MCF 10A (cell line): ENCODE measurements at places on chromosomes 12 and 14. TPM values are rescaled to one million over a fixed set of nuclear protein-coding genes. Genes with fewer than 3 reads are reported as not detected.

DNA sequence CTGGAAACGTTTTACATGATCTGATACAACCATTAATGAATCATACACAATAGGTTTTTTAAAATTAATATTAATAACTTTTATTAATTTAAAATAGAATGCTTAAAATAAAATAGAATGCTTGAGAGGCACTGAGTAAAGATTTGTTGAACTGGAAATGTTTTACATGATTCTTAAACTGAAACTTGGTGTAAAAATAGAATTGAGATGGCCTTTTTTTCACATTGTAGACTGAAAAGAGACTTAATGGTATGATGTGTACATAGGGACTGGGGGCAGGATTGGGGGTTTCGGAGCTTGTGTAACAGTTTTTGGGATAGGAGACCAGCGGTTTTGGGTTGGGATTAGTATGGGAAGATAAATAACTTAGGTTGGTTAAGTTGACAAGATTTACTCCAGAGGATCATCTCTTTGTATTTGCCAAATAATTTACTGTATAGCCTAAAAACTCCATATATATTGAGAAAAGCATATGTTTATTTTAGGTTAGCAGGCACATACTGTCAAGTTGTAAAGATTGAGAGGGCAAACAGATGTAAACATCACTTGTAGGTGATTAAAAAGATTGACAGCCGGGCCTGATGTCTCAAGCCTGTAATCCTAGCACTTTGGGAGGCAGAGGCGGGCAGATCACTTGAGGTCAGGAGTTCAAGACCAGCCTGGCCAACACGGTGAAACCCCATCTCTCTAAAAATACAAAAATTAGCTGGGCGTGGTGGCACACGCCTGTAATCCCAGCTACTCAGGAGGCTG lies 2.0 kb upstream of the ZNF410 start:
- no peak for DNase-seq

GRCh38 chr12:4486980-4487379 lies 41.4 kb upstream of the FGF6 start:
- DNase-seq = no peak

- DNase-seq = peak; percentile 53
Measured at GRCh38 chr12:12819752-12820311, 6.7 kb downstream of the DDX47 start.

- no peak for DNase-seq
Measured at GRCh38 chr12:98388126-98388525, 127.3 kb upstream of the TMPO start.

OVCH1 gene
- total RNA-seq = 1.9 and 4.0 TPM in 2 replicates

NGB gene
- total RNA-seq = not detected in 2 replicates

TEAD4 gene
- total RNA-seq = 17.5 and 33.8 TPM in 2 replicates

GRCh38 chr12:124655698-124656516 lies 88.5 kb upstream of the NCOR2 start:
- DNase-seq = peak; percentile 64

GRCh38 chr14:53006931-53007562 lies 56.2 kb upstream of the FERMT2 start:
- no peak for DNase-seq

- no peak for DNase-seq
Measured at GRCh38 chr14:56180754-56181542, 62.7 kb downstream of the PELI2 start.

DNA sequence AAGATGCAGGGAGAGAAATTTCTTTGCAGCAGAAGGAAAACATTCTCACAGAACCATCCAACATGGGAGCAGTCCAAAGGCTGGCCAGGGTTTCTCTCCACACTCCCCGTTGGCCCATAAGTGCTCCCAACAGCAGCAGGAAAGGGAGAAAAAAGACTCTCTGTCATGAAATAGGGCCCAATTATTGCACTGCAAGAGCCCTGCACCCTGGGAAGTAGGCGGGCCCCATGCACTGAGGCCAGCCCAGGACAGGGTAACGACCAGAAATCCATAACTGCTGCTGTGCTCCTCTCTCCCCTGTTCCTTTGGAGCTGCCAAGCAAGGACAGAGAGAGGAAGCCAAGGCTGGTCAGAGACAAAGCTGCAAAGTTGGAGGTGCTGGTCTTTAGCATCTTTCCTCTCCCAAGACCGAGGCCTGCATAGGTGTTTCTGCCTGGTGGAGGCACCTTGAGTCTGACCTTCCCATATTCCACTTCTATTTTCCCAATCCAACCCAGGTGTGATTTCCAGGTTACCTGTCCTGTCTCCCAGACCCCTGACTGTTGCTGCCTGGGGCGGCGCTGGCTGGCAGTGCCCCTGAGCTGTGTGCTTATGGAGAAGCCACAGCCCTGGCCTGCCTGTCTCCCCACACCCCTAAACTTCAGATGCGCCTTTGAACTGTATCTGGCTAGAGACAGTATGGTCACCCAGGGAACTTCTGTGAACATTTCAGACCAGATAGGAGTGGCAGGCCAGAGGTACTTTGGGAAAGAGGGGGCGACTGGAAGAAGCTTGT lies 6.8 kb downstream of the GALNT16 start:
- DNase-seq = no peak

- DNase-seq = no peak
Measured at GRCh38 chr12:43696154-43696553, 62.4 kb downstream of the PUS7L start.
